Chondrocyte (in vitro differentiated cells): ENCODE measurements at places on chromosomes 4 and X.

DNA sequence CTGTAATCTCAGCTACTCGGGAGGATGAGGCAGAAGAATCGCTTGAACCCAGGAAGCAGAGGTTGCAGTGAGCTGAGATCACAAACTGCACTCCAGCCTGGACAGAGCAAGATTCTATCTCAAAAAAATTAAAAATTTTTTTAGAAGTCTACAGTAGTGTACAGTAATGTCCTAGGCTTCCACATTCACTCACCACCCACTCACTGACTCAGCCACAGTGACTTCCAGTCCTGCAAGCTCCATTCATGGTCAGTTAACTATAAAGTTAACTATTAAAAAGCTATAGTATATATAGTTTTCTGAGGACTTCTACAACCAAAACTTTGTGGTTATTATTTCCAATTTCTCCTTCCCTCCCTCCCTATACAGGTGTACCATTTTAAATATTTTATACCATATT is 34.7 kb upstream of the NEUROG2 start:
- no peak for DNase-seq

DNA sequence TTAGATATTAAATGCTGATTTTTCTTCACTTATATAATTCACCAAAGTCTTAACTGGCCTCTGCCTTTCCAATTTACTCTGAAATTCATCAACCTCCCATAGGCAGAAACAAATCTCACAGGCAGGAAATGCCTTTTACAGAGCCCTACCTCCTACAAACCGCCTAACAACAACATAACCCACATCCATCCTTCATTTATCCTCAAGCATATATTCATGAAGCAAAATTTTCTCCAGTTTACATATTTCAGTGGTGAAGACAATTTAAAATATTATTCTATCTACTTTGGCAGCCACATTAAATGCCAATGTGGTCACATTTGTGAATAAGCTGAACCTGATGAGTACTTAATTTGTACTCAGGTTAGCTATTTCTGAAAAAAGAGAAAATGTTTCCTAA is 30.3 kb downstream of the SEPSECS start:
- DNase-seq: no peak

DNA sequence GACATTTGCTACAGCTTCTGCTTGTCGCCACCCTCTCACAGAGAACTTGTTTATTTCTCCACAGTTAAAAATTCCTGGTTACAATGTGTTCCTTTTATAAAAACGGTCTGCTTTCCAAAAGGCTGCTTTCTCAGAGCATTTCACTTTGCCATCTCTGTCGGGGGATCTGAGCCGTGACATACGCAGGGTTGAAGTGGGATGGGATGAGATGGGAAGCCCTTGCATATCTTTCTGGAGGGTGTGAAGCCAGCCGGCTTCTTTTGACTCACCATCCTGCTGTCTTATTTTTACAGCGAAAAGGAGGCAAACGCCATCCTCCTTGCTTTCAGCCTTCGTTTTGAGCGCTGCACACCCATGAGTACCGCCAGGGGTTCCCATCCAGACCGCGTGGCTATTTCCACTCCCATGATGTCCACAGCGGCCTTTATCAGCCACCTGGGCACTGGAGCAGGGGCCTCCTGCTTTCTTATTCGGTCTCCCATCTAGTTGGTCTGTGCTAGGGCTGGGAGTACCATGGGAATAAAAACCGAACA is 99.8 kb upstream of the GATB start:
- DNase-seq: no peak

DNA sequence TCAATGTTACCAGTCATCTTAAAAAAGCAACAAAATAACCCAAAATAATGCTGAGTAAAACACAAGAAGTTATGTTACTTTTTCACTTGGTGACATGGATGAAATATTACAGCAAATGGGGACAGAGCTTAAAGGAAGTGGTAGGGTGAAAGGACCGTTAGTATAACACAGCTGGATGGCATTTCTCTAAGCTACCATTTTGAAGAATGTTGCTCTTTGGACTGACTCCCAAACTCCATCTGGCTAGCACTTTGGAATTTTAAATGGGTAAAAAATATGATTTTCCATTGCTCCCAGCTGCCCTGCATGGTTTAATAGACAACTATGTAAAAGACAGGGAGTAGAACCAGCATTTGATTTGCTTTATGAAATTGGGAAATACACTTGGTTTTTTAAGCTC is 27.6 kb downstream of the CLCN5 start:
- no peak for DNase-seq

GRCh38 chrX:69365349-69365748 is 138.8 kb upstream of the NALF2 start:
- no peak for DNase-seq

DNA sequence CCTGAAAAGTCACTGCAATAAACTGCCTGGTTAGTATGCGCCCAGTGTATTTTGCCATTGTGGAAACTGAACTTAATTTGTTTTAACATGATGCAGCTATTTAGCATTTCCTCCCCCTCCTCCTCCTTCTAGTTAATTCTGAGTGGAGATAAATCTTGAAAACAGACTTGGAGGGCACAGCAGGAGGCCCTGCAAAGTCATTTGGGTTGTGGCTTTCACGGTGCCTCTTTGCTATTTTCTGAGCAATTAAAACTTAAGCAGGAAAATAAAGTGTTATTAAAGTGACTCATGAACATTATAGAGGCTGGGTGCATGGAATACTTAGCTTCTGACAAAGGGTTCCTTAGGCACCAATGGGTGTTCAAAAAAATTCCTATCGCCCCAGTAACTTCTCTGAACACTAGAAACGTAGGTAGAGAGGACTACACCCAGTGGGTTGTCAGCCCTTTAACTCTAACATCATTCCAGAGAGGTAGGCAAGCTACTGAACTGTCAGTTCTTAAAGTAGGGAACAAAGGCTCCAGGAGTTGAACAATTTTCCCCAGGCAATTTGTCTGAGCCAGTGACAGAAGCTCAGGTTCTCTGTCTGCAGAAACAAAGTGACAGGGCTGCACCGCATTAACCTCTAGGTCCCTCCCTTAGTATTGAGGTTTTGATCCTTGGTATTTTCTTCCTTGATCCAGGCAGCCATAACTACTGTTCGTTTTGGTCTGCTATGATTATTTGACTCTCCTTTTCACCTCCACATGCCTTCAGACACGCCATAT is 158.3 kb upstream of the KIT start:
- no peak for DNase-seq

DNA sequence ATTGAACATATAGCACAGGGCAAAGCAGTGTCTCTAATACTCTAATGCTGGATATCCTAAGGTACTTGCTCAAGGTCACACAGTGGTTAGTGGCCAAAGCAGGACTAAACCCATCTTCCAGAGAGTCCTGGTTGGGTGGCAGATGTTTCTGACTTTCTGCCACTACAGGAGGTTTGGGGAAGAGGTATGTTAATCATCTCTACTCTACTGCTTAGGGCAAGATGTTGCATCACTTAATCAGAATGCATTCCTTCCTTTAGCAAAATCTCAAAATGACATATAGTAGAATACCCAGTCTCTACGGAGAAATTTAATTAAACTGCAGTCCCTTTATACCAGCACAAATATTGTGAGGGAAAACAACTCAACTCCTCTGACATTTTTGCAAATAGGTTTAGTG is 190.7 kb upstream of the FAM241A start:
- no peak for DNase-seq

GRCh38 chrX:115330498-115331168 is 41.1 kb downstream of the LUZP4 start:
- no peak for DNase-seq
